ENCODE measurements at places on chromosomes 2 and 18. TPM values are rescaled to one million over a fixed set of nuclear protein-coding genes. Genes with fewer than 3 reads are reported as not detected.

The SPEG gene
- 48.8 TPM for total RNA-seq

DNA sequence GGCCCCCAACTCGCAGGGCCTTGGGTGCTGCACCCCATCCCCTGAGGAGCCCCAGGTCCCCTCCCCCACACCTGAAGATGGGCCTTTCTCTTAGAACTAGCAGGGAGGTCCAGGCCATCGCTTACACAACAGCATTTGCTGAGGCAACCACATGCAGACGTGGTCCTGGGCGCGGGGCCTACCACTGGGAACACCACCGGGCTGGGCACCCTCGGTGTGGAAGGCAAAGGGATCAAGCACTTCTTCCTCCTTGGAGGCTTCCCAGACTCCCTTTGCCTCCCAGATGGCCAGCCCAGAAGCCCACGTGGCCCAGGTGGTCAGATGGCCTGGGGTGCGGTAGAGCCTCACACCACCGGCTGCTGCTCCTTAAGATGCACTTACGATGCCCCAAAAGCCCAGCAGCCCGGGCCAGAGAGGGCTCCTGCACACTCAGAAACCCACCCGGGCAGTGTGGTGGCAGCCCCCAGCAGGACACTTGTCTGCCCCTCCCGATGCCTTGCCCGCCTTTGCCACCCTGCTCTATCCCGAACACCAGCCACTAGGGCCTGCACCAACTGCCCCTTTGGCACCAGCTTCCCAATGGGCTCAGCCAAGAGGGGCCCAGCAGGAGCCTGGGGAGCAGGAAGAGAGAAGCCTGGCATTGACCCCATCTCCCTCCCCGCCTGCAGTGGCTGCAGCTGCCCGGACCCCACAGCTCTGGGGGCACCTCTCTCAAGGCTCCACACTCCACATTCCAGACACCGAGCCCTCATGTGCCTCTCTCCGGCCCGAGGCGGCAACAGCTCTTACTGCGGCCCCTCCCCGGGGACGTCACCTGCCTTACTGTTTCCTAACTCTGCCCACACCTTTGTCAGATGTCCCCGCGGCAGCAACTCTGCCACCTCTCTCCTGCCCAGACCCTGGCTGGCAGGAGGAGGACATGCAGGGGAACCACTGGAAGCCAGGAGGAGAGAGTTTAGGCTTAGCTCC is 13.9 kb upstream of the MLPH start:
- DNase-seq, result no peak

- peak; percentile 24 for DNase-seq
Measured at GRCh38 chr2:100924122-100924519, 78.0 kb upstream of the RPL31 start.

The ACMSD gene
- total RNA-seq, result not detected

- DNase-seq, result no peak
Measured at GRCh38 chr2:109194620-109194937, 65.6 kb downstream of the SH3RF3 start.

GRCh38 chr2:129934044-129934822 is 45.2 kb upstream of the RAB6C start:
- no peak for DNase-seq

DNA sequence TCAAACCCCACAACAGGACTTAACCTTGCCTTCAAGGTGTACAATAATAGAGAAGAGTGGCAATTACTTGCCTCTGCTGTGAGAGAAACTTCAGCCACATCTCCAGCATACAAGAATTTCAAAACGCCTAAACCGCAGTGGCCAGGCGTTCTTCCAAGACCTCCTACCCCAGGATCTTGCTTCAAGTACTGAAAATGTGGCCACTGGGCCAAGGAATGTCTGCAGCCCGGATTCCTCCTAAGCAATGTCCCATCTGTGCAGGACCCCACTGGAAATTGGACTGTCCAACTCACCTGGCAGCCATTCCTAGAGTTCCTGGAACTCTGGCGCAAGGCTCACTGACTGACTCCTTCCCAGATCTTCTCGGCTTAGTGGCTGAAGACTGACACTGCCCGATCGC is 2.8 kb upstream of the CYB5A start:
- DNase-seq, result no peak

DNA sequence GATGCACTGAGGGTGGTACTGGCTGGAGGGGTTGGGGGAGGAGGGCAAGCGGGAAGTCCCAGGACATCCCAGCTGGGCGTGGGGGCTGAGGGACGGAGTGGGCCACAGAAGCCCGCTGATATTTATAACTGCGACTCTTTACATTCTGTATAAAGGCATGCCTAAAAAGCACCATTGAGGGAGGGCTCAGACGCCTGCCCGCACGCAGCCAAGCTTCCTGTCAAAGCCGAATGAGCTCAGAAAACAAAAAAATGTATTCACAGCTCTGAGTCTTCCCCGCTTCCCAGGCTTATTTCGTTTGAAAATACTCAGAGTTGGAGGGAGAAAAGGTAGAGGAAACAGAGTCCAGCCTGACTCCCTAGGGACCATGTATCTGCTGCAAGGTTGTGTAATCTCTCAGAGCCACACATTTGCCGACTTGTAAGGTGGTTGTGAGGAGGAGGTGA is 170.1 kb upstream of the HAAO start:
- DNase-seq, result peak; percentile 32

DNA sequence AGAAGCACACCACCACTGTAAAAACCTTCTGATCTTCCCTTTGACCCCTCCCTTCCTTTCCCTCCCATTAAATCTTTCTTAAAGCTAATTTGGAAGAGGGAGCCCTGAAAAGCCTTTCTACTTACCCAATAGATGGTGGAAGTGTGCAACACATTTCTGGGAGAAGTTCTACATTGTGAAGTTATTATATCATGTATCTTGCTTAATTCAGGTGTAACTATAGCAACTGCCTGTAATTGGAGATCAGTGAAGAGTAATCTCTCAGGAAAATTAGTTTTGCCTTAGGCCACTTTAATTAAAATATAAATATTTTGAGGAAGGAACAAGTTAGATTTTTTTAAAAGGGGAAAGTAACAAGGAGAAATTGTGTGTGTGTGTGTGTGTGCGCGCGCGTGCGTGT is 266.0 kb downstream of the SH3BP4 start:
- DNase-seq, result peak; percentile 51

The ABCG5 gene
- not detected for total RNA-seq

The PELI1 gene
- 8.4 TPM for total RNA-seq

The RPL37A gene
- total RNA-seq, result 822 TPM

The ANKRD29 gene
- total RNA-seq, result 0.43 TPM

GRCh38 chr2:17851731-17852585 is 26.5 kb upstream of the KCNS3 start:
- DNase-seq, result peak; percentile 66
